ENCODE measurements at places on chromosomes 13 and 19. TPM values are rescaled to one million over a fixed set of nuclear protein-coding genes. Genes with fewer than 3 reads are reported as not detected.

DNA sequence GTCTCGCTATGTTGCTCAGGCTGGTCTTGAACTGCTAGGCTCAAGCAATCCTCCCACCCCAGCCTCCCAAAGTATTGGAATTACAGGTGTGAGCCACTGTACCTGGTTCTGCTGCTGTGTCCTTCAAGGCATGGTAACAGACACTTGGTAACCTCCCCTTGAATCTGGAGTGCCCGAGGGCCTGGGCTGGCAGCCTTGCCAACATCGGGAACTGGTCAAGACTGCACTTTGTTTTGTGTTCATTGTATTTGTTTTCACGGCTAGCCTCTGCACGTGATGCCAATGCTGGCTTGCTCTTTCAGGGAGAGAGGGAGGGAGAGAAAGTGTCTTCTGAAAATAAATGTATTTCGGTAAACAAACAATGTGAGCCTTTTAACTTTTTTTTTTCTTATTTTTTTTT is 12.0 kb downstream of the CERS4 start:
- DNase-seq, result no peak

DNA sequence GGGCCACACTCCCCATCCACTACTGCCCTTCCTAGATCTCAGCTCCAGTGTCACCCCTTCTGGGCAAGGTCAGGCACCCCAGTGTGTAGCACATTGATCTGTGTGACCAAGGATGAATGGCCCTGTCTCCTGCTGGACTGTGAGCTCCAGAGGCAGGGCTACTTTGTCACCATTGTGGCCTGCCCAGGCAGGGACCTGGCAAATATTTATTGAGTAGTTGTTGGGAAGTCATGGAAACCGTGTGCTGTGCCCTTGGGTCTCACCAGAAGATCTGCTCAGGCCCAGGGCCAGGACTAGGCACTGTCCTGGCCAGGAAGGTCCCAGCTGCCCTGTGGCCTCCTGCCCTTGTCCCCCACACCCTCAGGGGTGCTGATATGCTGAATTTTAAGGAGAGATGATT is 10.5 kb downstream of the NACC1 start:
- DNase-seq, result no peak

GRCh38 chr13:28751175-28751960 is 32.6 kb upstream of the SLC46A3 start:
- DNase-seq, result no peak

DNA sequence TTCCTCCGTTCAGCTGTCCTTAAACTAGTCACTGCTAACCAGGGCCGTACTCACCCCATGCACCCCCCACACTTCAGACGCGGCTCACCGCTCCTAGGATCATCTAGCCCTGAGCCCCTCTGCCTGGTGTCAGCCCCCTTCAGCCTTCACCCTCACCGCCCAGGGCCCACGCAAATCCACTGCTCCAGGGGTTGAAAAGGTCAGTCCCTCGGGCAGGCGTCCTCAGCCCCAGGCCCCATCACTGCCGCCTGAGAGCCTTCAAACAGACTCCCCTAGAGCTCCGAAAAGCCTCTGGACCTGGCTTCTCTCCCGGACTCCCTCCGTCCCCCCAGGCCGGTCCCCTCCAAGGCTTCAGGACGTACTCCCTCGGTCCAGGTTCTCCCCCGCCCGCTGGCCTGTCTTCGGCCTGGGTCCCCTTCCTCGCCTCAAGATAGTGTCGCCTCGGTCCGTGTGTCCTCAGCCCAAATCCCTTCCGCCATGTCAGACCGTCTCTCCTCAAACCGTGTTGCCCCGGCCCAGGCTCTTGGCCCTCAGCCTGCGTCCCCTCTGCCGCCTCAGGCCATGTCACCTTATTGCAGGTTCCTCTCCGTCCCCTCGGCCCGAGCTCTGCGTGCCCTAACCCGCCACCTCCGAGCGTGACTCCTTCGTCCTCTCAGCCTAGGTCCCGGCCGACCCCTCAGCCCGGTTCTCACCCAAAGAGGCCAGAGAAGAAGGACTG is 553 bp downstream of the NAPA start:
- DNase-seq, result no peak

DNA sequence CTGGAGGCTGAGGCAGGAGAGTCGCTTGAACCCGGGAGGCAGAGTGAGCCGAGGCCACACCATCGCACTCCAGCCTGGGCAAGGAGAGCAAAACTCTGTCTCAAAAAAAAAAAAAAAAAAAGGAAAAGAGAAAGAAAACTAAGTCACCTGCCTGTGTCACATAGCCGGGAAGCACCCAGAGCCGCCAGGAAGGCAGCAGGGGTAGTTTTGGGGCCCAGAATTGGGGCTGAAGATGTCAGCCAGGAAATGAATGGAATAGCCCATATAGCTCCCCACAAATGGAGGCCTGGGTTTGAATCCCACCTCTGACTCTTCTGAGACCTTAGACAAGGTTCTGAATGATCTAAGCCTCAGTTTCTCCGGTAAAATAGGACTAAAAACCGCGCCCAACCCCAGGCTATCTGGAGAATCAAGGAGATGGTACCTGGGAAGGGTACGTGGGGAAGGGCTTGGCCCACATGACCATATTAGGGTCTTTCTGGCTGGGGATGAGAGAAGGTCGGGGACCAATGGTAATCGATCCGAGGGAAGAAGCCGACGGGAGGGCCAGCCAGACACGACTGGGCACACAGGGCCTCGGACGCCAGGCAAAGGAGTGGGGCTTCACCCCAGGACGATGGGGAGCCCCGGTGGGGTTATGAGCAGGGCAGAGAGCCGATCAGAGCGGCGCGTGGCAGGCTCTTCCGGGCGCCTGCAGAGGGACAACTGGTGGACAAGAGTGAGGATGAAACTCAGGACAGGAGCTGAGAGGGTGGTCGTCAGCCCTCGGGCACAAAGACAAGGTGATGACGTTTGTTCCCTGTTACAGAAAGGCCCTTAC is 14.4 kb downstream of the CCDC124 start:
- DNase-seq, result no peak

- DNase-seq, result no peak
Measured at GRCh38 chr19:14467816-14468215, 7.3 kb downstream of the PTGER1 start.

GRCh38 chr19:51296336-51297093 is 14.9 kb upstream of the IGLON5 start:
- DNase-seq, result no peak

DNA sequence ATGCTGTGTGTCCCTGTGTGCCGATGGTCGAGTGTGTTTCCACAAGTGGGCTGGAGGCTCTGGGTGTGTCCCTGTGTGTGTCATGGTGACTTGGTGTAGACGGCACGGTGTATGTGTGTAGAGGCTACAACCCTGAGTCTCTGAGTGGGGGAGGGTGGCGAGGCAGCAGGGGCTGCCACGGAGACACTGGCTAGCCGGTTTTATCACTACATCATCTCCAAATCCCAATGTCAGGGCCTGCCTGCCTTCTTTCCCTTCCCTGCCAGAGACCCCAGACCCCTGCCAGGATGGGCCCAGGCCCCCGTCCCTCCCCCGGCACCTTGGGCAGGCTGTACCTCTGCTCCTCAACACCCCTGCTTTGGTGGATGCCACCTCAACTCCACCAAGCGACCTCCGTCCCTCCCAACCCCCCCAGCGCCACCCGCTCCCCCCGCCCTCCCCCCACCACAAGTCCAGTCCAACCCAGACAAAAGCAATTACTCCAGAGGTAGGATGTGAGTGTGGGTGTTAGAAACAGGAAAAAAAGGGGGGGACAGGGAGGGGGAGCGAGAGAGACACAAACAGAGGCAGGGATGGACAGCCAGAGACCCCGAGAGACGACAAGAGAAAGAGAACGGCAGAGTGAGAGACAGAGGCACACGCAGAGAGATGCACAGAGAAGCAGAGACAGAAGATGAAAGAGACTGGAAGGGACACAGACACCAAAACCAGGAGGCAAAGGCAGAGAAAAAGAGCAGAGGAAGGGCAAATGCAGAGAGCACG is 21.6 kb upstream of the POU2F2 start:
- DNase-seq, result no peak

DNA sequence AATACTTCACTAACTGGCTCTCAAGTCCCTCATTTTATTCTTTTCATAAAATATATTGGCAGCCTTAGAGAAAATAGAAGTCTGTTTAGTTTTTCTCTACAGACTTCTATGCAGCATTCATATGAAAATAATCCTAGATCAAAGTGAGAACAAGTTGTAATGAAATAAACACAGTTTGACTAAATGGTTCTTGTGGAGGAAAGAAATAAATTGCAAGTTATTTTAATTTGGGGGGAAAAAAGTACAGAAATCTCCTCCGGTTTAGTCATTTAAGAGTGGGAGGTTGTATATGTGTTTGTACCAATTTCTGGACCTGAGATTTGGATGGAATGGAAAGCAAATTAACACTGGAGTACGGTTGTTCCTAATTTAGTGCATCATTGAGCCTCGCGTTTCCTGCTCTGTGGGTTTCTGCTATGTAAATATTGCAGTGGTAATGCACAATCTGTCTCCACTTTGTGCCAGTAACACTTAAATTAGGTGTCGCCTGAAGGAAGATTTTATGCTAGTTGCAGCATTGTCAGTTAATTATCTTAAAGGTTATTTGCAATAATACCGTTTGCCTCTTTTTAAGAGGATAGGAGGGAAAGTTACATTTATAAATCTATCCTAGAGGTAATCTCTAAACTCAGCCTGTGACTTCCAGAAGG is 100.2 kb downstream of the ZIC5 start:
- DNase-seq, result no peak

- no peak for DNase-seq
Measured at GRCh38 chr19:35717665-35718344, at the start of gene KMT2B. Gene KMT2B, plus strand, starts transcription at chr19:35718003. Its CDS starts 16 bp downstream, at chr19:35718019.

GRCh38 chr13:104773775-104774174 is 1707.6 kb upstream of the SLC10A2 start:
- no peak for DNase-seq

GRCh38 chr19:32372726-32373517 is 27.5 kb downstream of the ZNF507 start:
- no peak for DNase-seq

DNA sequence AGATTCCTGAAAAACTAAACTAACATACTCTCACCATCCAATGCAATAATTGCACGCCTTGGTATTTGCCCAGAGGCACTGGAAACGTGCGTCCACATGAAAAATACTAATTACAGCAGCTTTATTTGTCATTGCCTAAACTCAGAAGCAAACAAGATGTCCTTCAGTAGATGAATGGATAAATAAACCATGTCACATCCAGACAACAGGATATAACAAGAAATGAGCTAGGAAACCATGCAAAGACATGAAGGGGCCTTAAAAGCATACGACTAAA is 25.0 kb downstream of the ELL start:
- DNase-seq, result no peak

DNA sequence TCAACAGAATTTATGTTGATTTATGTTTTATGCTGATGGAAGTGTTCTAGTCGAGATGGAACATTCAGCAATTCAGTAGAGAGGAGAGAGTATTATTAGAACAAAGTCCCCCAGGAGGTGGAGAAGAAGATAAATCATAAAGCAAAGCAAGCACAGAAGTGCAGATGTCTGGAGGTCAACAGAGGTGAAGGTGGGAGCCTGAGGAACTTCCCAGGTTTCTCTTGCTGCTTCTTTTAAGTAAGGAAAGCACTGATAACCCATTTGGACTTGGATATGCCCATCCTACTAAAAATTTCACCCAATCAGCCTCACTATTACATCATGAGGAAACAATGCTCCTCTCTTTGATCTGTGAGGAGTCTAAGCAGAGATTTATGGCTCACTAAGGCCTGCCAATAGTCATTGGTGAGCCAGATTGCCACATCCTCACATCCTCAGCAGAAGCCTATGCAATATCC is 98.8 kb downstream of the EPSTI1 start:
- no peak for DNase-seq

- no peak for DNase-seq
Measured at GRCh38 chr19:18306888-18307260, 16.0 kb downstream of the LSM4 start.

GRCh38 chr19:28117143-28117542 is 1095.8 kb downstream of the UQCRFS1 start:
- DNase-seq, result no peak

DNA sequence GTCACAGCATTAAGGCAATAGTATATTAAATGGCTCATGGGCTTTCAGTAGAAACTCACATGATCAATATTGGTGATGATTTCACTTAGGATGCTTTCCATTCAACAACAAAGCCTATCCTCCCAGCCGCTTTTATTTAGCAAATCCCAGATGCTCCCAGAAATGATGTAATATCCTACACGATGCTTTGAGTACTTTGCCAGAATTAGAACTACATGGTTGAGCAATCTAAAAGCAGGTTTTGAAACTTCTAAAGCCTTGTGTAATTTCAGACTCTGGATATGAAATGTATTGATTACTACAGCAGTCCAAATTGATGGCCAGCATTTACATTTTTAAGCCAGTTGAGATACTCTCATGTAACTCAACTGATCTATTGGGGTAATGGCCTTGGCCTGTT is 13.6 kb downstream of the DLEU7 start:
- DNase-seq, result no peak

GRCh38 chr13:46530084-46530935 is 22.7 kb upstream of the LRCH1 start:
- no peak for DNase-seq

DNA sequence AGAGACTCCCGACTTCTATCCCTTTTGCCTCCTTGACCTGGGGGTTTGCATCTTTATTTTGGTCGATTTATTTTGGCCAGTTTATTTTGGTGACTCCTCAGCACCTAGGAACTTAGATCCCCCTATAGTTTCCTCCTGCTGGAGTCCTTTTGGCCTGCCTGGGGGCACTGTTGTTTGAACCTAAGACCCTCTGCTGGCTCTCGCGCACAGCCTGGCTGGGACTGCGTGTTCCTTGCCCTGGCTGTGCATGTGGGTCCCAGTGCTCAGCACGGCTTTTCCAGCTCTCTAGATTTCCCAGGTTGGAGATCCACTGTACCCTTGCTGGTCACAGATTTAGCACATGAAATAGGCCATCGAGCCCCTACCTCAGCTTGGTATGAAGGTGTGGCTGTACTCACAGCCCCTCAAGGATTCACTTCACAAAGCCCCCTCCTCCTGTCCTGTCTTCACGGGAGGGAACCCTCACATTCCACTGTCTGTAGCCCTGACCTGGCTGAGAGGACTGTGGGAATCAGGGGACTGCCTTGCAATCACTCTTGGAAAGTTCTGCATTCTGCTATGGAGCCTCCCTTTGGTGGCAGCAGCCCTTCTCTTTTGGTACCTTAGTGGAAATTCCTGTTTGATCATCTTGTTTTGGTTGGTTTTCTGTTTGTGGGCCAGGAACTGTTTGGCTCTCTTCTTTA is 8.3 kb downstream of the UBAC2 start:
- DNase-seq, result no peak

The C19orf67 gene
- polyA plus RNA-seq, result not detected

The CDX2 gene
- not detected for polyA plus RNA-seq

Measured in CD8-positive, alpha-beta memory T cell (primary cell).